A549 treated with CpdA at 1 μM for 4 hours (cell line): ENCODE measurements at places on chromosomes 5 and 9. TPM values are rescaled to one million over a fixed set of nuclear protein-coding genes. Genes with fewer than 3 reads are reported as not detected.

The FGF1 gene
- 0.13 to 1.3 TPM (median 0.32 TPM) in 5 replicates for total RNA-seq

The EIF4E1B gene
- total RNA-seq = not detected in 5 replicates

The HSPB3 gene
- total RNA-seq = not detected in 5 replicates

The SPATA9 gene
- 0.09 TPM in 1 of 5 replicates, not detected in the others for total RNA-seq

The RNF145 gene
- total RNA-seq = 134 to 155 TPM (median 144 TPM) in 5 replicates

The CCDC171 gene
- 0.34 to 0.45 TPM (median 0.41 TPM) in 5 replicates for total RNA-seq

The FAM151B gene
- 1.5 to 3.7 TPM (median 1.7 TPM) in 5 replicates for total RNA-seq

The PIP5KL1 gene
- 1.5 to 2.6 TPM (median 1.8 TPM) in 5 replicates for total RNA-seq

The ENG gene
- 0.09 to 0.31 TPM (median 0.17 TPM) in 5 replicates for total RNA-seq

The MSX2 gene
- total RNA-seq = 4.6 to 6.7 TPM (median 6.3 TPM) in 5 replicates

The MEGF10 gene
- not detected in 5 replicates for total RNA-seq

The OGN gene
- not detected in 5 replicates for total RNA-seq

The DENND4C gene
- 15.0 to 23.8 TPM (median 17.4 TPM) in 5 replicates for total RNA-seq

The LCN1 gene
- not detected in 5 replicates for total RNA-seq

The PCDHGA9 gene
- 0.06 to 0.14 TPM (median 0.08 TPM) in 3 of 5 replicates, not detected in the others for total RNA-seq

The DMRT2 gene
- 0.09 to 0.13 TPM in 2 of 5 replicates, not detected in the others for total RNA-seq

The SLC34A1 gene
- not detected in 5 replicates for total RNA-seq

The STC2 gene
- total RNA-seq = 53.7 to 87.1 TPM (median 59.5 TPM) in 5 replicates

The SPDL1 gene
- total RNA-seq = 74.6 to 125 TPM (median 81.8 TPM) in 5 replicates

The MAN2A1 gene
- 11.8 to 16.8 TPM (median 15.0 TPM) in 5 replicates for total RNA-seq

The ADAMTS12 gene
- total RNA-seq = 6.5 to 8.6 TPM (median 7.4 TPM) in 5 replicates

The PCDHB3 gene
- total RNA-seq = 0.02 to 0.06 TPM (median 0.05 TPM) in 3 of 5 replicates, not detected in the others

The NUP188 gene
- 38.0 to 41.3 TPM (median 39.8 TPM) in 5 replicates for total RNA-seq

The G3BP1 gene
- total RNA-seq = 146 to 166 TPM (median 149 TPM) in 5 replicates

The OCLN gene
- 10.4 to 17.4 TPM (median 11.9 TPM) in 5 replicates for total RNA-seq

The SERF1A gene
- total RNA-seq = 0.74 to 2.3 TPM (median 1.3 TPM) in 5 replicates

The MAST4 gene
- 1.2 to 1.7 TPM (median 1.5 TPM) in 5 replicates for total RNA-seq

The PAEP gene
- total RNA-seq = 0.14 to 0.27 TPM (median 0.21 TPM) in 3 of 5 replicates, not detected in the others

The APC gene
- 6.3 to 10.2 TPM (median 9.3 TPM) in 5 replicates for total RNA-seq

The OTULINL gene
- total RNA-seq = 4.8 to 7.4 TPM (median 4.9 TPM) in 5 replicates

The FREM1 gene
- not detected in 5 replicates for total RNA-seq

The PCDHB6 gene
- total RNA-seq = 0.89 to 1.2 TPM (median 1.1 TPM) in 5 replicates

The SPATA31A3 gene
- not detected in 5 replicates for total RNA-seq

The CXCL14 gene
- total RNA-seq = 0.07 to 0.20 TPM (median 0.17 TPM) in 4 of 5 replicates, not detected in the other

The CHD1 gene
- 24.8 to 52.4 TPM (median 26.1 TPM) in 5 replicates for total RNA-seq

The TXNDC15 gene
- total RNA-seq = 45.6 to 58.2 TPM (median 54.2 TPM) in 5 replicates
